NCI-H1092 (cell line): ENCODE measurements at places on chromosomes 13 and 19.

- no peak for DNase-seq
Observed at GRCh38 chr19:11538232-11539036, at the start of gene CNN1. Gene CNN1 (plus strand): TSS chr19:11538851. CDS start chr19:11538928, 77 bp downstream.

DNA sequence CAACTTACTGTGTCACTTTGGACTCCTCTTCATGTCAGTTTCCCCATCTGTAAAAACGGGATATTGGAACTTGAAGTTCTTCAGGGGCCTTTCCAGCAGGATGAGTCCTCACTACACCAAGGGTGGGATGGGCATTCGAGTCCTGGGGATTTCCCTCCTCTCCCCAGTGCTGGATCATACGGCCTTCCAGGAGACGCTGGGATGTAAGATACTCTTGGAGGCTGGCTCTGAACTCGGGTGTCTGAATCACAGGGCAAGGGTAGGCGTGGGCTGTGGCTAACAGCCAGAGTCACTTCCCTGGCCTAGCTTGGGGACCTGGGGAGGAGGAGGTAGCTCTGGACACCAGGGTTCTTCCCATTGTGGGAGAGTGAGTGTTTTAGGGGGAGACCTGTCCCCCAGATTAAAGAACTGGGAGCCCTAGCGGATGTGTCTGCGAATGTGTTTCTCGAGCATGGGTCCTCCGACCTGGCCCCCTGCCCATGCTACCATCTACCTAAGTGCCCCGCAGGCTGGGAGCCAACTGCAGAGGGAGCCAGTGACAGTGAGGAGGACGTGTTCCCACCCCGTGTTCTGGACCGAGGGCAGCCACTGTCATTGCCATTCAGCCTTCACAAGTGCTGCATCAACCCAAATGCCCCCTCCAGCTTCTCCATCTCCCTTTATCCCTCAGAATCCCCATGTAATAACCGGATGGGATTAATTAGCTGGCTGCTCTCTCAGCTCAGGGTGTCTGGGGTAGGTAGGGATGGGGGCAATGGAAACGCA, 2.4 kb upstream of the CYTH2 start:
- peak; percentile 43 for DNase-seq

- DNase-seq, result no peak
Observed at GRCh38 chr13:34933786-34934185, 8.3 kb upstream of the NBEA start.

DNA sequence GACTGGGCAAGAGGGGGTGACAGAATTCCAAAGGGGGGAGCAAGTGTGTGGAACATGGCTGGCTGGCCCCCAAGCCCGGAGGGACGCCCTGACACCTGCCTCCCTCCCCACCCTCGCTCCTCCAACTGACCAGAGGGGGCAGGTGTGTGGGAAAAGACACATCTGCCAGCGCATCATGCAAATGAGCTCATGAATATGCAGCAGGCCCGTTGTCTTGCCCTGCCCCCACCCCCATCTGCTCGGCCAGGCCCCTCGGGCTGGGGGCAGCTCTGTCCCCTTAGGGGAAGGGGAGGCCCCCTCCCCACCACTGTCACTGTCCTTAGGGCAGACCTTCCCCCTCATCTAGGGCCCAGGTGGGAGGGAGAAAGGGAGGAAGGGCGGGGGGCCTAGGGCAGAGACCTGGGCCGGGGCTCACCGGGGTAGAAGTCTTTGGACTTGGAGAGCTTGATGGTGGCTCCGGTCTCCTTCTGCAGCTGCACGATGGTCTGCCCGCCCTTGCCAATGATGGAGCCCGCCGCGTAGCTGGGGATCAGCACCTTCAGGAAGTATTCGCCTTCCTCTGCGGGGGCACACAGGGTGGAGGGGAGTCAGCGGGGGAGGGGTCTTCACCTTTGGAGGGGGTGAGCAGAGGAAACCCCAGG, 12.9 kb downstream of the NOVA2 start:
- DNase-seq, result no peak

DNA sequence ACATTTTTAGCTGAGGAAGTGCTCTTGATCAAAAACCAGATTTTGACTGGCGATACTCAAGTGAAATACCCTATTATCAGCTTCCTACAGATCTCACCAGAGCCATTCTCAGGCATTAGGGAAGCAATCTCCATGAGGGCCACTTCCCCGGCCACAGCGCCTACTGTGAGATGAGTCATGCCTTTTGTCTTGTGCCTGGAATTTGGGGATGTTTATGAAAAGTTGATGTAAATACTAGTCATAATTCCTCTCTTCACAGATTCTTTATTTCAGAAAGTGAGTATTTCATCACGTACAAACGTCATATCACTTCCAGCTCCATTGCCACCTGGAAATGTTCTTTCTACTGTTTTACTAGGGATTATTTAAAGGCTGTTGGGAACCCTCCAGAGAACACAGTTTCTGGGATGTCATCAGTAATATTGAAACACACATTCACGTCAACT, 25.3 kb upstream of the SLC46A3 start:
- no peak for DNase-seq

GRCh38 chr19:37969695-37970094, 62.7 kb downstream of the SIPA1L3 start:
- no peak for DNase-seq
